ENCODE measurements at places on chromosomes 2 and 18.
A peak's percentile ranks its signal among the peaks of the same experiment; 100 is the strongest.

- DNase-seq: no peak
These were observed 360.1 kb upstream of the CHAC2 start for GRCh38 chr2:53407363-53408080.

GRCh38 chr2:127347734-127348392 is 39.9 kb downstream of the MAP3K2 start:
- DNase-seq: peak; percentile 50

- DNase-seq: no peak
These were observed 76.0 kb upstream of the SLC66A3 start for GRCh38 chr2:11079136-11079824.

DNA sequence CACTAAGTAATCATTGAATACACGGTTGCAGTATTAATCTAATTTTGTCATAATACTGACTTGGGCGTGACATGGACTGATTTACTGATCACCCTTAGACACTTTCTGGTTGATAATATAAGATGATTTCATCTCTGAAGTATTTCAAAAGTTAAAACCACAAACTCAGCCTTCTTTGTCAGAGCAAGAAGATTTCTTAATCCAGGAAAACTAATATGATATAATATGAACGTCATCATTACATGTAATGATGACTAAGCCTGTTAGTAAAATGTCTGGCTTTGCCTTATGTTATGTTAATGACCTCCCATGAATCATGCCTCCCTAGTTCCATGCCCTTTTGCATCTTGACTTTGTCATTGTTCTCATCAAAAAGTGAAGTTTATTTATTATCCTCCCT is 1325.0 kb upstream of the CDH2 start:
- DNase-seq: no peak

- no peak for DNase-seq
These were observed 27.3 kb downstream of the DCDC2C start for GRCh38 chr2:3730646-3731045.

- DNase-seq: no peak
These were observed 11.4 kb downstream of the SH2D6 start for GRCh38 chr2:85429924-85430289.

GRCh38 chr2:222904557-222905258 is 43.9 kb downstream of the ACSL3 start:
- DNase-seq: no peak

- DNase-seq: no peak
These were observed 16.4 kb upstream of the GPR55 start for GRCh38 chr2:230941202-230942180.

GRCh38 chr2:64677530-64677929 is 23.8 kb upstream of the SERTAD2 start:
- no peak for DNase-seq

DNA sequence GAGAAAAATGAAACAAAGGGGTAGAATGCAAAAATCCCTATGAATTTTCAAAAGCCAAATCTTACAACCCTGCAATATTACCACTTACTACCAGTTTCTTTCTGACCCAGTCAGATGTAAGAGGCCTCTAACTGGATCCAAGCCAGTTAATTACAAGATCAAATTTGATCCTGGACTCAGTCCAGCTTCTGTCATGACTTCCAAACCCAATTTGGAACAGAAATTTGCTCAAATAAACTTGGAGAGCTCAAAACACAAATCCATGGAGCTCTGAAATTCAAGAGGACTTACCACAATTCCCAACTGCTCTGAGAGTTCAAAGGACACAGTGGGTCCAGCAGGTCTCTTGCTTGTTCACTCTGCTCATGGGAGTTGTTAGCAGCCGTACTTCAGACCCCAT is 1271.7 kb upstream of the SLC39A10 start:
- DNase-seq: no peak

DNA sequence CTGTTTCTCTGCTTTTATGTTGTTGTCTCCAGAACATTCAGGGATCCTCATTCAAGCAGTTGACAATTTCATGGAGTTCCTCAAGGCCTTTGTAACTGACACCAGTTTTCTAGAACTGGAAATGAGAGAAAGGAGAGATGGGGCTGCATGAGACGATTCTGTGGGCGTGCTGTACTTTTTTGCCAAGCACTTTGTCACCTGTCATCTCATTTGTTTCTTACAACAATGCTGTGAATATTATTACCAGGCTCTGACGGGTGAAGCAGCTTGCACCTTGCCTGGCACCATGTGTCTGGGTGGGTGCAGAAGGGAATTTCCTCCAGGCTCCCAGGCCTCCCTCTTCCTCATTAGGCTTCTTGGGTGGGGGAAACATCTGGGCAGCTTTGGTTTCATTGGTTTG is 22.2 kb upstream of the ATOH8 start:
- DNase-seq: no peak

GRCh38 chr2:27954221-27954673 is 63.7 kb downstream of the BABAM2 start:
- DNase-seq: peak; percentile 97

- peak; percentile 93 for DNase-seq
These were observed 71.4 kb downstream of the GALR1 start for GRCh38 chr18:77320971-77321559.

GRCh38 chr18:12458771-12459170 is 51.0 kb downstream of the PRELID3A start:
- no peak for DNase-seq

DNA sequence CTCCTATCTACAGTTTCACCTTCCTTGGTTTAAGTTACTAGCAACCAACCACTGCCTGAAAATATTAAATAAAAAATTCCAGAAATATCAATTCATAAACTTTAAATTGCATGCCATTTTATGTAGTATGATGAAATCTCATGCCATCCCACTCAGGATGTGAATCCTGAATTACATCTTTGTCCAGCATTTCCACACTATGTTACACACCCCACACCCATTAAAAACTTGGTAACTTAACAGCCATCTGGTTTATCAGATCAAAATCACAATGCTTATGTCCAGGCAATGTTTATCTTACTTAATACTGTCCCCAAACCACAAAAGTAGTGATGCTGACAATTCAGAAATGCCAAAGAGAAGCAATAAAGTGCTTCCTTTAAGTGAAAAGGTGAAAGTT is 21.6 kb downstream of the CUL3 start:
- DNase-seq: no peak

GRCh38 chr18:3245853-3246634 is 1.6 kb upstream of the MYL12A start:
- DNase-seq: peak; percentile 71

GRCh38 chr2:42372474-42373200 is 11.6 kb upstream of the COX7A2L start:
- DNase-seq: no peak
